CD14-positive monocyte (primary cell): ENCODE measurements at places on chromosomes 12 and 14. TPM values are rescaled to one million over a fixed set of nuclear protein-coding genes. Genes with fewer than 3 reads are reported as not detected.

DNA sequence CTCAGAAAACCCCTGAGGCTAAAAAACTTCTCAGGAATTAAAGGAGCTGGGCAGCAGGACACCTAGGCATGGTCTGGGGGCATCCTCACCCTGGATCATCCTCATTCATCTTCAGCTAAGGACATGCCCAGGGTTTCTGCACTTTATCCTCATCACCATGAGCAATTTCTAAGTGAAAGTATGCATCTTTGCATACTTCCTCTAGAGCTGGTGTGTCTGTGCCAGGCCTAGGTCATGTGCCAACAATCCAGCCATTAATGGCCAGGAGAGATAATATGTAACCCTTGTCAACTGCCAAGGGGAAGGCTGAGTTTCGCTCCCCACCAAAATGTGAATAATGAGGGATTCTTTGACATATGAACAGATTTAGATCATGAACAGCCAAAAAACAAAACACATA, 160.5 kb downstream of the KITLG start:
- DNase-seq, result no peak

- DNase-seq, result no peak
These were observed 285.3 kb downstream of the DAD1 start for GRCh38 chr14:22303589-22304195.

DNA sequence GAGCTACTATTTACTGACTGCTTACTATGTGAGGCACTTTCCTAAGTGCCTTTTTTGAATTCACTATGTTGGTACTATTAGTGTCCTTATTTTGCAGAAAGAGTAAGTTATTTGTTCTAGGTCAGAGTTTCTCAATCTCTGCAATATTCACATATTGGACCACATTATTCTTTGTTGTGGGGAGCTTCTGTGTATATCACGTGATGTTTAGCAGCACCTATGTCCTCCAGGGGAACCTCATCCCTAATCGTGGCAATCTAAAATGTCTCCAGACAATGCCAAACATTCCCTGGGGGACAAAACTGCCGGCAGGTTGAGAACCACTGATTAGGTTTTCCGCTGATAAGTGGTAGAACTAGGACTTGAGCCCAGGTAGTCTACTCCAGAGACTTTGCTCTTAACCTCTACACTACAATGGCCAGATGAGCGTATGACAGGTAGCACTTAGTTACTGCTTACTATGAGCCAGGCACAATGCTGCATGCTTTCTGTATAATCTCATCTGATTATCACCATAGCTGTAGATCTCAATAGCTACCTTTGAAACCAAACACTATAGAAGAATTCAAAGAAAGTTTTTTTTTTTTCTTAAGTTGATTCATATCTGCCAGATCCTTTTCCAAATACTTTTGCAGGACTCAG, 38.9 kb downstream of the NELL2 start:
- no peak for DNase-seq

DNA sequence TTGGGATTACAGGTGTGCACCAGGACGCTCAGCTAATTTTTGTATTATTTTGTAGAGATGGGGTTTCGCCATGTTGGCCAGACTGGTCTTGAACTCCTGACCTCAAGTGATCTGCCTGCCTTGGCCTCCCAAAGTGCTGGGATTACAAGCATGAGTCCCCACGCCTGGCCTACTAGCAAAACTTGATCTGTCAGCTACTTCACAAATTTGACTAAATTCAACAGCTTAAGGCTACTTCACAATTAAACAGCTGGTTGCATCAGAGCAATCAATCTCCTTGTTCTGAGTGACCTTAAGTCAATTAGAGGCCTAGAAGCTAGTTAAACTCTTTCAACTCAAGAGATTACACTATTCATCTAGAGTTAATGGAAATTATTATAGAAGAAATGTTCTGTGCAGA, 12.2 kb downstream of the COQ10A start:
- DNase-seq, result no peak

- no peak for DNase-seq
These were observed 43.7 kb upstream of the TSPAN9 start for GRCh38 chr12:3033539-3033867.

CFAP54 gene
- not detected in 2 replicates for polyA plus RNA-seq
